ENCODE measurements at places on chromosomes 13 and 19.

GRCh38 chr13:102191951-102192502, 209.8 kb downstream of the FGF14 start:
- DNase-seq: no peak

DNA sequence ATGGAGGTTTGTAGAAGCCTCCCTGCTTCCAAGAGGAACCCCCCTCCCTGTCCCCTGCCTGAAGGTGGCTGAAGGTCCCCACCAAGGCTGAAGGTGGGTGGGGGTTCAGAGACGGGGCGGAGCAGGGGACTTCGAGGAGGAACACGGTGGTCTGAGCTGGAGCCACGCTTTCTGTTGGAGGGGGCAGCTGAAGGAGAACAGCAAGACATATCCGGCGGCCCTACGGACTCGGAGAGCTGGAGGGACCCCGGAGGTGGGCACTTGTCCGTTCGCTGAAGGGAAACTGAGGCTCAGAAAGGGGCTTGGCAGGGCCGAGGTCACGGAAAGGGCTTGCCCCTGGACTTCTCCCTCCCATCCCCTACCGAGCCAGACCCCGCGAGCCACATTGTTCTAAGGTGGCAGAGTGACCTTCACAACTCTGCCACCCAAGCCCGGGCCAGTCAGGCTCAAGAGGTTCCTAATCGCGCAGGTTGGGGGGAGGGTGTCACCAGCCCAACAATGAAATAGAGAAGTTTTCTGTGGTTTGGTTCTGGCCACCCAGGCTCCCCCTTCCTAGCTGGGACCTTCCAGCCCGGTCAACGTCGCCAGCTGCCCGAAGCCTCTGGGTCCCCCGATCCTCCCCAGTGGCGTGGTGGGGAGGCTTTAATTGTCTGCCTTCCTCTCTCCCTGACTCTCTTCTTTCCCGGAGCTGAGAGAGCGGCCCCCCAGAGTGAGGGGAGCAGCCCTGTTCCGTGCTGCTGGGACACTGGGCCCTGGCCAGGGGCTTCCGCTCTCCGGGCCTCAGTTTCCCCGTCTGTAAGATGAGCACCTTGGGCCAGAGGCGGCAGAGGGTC, 15.5 kb upstream of the KCNN1 start:
- DNase-seq: no peak

DNA sequence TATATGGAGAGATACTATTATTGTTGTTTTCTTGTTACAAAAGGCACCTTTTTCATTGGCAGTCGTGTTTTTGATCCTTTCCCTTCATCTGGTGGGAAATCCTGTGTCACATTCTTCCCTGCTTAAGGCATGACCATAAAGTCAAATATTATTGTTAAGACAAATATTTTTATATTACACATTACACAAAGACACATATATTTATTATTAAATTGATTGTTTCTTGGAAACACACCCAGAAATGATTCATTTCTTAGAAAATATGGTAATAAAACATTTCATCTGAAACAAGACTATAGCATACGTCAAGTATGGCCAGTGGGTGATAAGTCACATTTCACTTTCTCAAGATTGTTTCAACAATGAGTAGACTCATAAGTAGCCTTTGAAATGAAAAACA, 77.3 kb downstream of the KCTD12 start:
- no peak for DNase-seq

DNA sequence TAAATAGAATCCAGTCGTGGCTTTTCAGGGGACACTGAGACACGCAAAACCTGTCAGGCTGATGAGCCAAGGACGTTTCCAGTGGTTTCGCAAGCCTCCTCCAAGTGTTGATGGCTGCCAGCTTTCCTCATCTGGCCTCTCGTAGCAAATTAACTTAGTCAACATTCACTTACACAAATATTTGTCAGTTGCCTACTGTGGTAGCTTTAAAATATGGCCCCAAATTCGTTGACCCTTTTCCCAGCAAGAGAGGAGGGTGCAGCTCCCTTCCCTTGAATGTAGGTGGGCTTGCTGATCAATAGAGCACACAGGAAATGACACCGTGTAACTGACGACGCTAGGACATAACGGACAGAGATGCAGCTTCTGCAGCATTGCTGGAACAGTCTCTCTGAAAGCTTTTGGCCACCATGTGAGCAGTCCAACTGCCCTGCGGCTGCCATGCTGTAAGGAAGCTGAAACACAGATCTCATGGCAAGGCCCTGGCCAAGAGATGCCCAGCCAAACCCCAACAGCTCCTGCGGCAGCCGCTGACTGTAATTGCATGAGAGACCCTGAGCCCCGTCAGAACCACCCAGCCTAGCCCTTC, 5.5 kb upstream of the RANBP3 start:
- no peak for DNase-seq

GRCh38 chr19:13099073-13099999, 3.3 kb downstream of the LYL1 start:
- DNase-seq: no peak

GRCh38 chr13:44755872-44756271, 179.7 kb upstream of the TSC22D1 start:
- DNase-seq: no peak

- no peak for DNase-seq
Observed at GRCh38 chr19:1277061-1277460, 1.7 kb downstream of the FAM174C start.

DNA sequence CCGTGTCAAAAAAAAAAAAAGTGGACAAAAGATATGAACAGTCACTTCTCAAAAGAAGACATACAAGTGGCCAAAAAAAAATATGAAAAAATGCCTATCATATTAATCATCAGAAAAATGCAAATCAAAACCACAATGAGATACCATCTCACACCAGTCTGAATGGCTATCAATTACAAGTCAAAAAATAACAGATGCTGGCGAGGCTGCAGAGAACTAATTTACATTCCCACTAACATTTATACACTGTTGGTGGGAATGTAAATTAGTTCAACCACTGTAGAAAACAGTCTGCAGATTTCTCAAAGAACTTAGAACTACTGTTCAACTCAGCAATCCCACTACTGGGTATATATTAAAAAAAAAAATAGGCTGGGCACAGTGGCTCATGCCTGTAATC, 26.5 kb upstream of the FOXO1 start:
- no peak for DNase-seq

DNA sequence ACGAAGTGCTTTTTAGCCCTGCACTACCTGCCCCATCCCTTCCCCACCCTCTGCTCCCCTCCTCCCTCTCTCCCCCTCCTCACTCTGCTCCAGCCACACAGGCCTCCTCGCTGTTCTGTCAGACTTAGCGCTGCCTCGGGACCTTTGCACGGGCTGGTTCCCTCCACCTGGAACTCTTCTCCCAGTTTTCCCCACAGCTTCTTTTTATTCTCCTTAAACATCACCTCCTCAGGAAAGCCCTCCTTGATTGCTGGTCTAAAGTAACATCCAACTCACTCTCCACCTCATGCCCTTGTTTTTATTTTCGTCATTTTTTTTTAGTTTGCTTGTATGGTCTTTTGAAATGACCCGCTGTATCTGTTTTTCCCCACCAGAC, 19.6 kb upstream of the ZNRF4 start:
- DNase-seq: no peak

DNA sequence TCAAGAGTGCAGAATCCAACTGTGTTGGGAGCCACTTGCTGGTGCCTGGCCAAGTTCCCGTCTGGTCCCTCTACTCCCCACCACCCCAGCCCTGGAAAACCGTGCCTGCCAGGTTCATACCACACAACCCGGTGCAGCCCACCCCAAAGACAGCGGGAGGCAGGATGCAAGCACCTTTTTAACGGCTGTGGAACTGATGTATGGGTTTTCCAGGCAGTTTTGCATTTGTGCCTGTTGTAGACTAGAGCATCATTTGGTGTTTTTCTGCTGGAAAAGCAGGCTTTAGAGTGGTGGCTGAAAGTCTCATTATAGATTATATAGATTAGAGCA, 13.5 kb downstream of the TFDP1 start:
- DNase-seq: no peak

DNA sequence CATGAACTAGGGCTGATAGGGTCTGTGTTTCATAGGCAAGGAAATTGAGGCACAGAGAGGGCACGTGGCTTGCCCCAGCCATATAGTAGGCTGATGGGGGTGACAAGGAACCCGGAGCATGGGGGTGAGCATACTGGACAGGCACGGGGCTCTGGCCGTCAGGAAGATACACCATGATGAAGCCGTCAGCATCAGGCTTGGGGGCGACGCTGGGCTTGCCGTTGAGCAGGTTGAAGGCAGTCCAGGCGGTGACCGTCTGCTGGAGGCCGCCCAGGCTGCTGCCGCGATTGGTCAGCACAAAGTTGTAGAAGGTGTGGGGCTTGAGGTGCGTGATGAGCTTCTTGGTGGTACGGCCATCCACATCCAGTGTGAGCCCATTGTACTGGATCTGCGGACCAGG, 119.7 kb downstream of the PTPRS start:
- DNase-seq: no peak

GRCh38 chr19:13982773-13983172, 23.3 kb downstream of the RFX1 start:
- DNase-seq: no peak

- no peak for DNase-seq
Observed at GRCh38 chr19:35408284-35409171, 37.7 kb downstream of the GPR42 start.

DNA sequence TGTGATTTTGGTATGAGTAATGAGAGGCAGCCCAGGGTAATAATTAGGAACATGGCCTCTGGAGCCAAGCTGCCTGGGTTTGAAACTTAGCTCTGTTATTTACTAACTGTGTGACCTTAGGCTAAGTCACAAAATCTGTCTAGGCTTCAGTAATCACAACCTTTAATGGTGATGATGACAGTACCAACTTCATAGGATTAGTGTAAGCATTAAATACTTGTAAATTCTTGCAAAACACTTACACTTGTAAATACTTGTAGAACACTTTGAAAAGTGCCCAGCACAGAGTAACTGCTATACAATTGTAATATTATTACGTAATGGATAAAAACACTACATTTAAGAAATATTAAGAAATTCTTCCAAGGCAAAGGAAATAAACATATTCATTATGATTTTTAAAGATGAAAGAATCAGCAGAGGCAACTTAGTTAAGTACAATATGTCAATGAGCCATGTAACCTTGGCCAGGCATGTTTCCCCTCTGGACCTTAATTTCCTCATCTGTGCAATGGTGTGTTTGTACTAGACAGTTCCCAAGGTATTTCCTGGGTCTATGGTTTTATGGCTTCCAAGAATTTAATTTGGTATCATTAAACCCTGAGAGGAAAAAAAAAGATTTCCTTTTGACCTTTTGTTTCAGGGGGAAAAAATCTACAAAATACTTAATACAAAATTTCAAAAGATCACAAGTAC, 628.5 kb upstream of the KLHL1 start:
- no peak for DNase-seq

DNA sequence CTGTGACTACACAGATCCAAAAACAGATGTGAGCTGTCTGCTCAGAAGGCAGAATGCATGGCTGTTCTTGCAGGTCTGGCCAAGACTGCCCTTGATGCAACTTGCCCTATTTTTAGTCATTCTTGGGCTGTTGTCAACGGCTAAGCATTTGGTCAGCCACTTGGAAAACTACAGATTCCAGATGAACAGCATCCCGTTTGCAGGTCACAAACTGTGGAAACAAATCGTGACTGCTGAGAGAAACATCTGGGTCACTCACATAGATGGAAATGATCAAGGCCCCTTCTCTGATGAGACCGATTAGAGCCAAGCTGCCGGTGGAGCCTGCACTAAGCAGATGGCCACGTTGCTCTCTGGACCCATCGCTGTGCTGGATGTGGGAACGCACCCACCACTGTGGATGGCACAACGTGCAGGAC, 15.4 kb upstream of the METTL21C start:
- no peak for DNase-seq

GRCh38 chr19:11125994-11126685, 29.4 kb downstream of the SPC24 start:
- peak; percentile 31 for DNase-seq

GRCh38 chr19:3494559-3494958, 5.9 kb downstream of the DOHH start:
- DNase-seq: no peak

DNA sequence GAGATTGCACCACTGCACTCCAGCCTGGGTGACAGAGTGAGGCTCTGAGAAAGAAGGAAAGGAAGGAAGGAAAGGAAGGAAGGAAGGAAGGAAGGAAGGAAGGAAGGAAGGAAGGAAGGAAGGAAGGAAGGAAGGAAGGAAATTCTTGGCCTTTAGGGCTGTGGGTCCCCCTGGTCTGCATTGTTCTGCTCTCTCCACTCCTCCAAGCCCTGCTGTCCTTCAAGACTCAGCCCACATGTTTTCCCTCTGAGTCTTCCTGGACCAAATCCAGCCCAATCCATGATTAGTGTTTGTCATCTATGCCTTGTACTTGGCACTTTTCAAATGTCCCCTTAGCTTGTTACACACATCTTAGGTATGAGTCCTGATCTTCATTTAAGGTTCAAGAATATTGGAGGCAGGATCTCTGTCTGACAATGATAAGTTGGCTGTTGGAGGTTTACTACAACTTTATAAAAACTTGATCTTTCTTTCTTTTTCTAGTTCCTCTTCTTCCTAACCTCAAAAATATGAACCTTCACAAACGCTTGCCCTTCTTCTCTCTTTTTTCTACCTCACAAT, 48.8 kb upstream of the INTS6 start:
- no peak for DNase-seq

- DNase-seq: no peak
Observed at GRCh38 chr13:99477493-99477892, 23.8 kb upstream of the TM9SF2 start.

- no peak for DNase-seq
Observed at GRCh38 chr13:78709028-78709427, 50.1 kb upstream of the OBI1 start.
